ENCODE measurements at places on chromosomes 6 and 20. TPM values are rescaled to one million over a fixed set of nuclear protein-coding genes. Genes with fewer than 3 reads are reported as not detected.
A peak's percentile ranks its signal among the peaks of the same experiment; 100 is the strongest.

DNA sequence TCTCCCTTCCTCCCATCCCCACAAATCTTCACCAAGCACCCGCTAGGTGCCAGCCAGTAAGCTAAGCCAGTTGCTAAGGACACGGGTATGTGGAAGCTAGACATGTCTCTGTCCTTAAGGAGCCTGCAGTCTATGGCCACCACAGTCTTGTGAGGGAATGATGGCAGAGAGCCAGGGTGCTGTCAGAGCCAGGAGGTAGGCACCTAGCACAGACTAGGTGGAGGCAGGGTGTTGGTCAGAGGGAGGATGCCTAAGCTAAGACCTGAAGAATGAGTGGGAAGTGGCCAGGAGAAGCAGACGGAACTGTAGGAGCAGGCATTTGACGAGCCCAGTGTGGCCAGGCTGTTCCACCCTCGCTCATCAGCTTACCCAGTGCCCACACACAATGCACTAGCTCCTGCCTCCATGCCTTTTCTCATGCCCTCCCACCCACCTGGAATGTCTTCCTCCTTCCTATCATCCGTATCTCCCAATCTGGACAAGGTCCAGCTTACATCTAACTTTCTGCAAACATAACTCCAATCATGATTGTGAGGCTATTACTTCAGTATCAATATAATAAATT, 125.6 kb downstream of the FOXC1 start:
- no peak for DNase-seq

DNA sequence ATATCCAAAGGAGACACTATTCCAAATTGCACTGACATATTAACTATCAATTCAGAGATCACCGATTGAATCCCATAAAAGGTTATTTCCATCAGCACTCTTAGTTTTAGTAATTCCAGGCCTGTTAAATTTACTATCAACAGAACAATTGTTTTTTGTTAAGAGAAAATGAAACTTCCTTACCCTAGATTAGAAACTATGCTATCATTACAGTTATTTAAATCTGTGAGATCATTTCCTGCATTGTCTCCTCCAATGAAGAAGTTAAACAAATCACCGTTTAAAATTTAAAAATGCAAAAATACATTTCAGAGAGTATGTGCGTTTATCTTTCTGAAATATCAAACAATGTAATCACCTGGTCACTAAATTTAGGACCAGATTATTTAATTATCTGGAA, 57.5 kb downstream of the HIVEP2 start:
- DNase-seq, result no peak

- DNase-seq, result no peak
Measured at GRCh38 chr6:42714098-42714761, 8.2 kb downstream of the PRPH2 start.

- peak; percentile 25 for DNase-seq
Measured at GRCh38 chr6:107458672-107459282, 587 bp downstream of the PDSS2 start.

DNA sequence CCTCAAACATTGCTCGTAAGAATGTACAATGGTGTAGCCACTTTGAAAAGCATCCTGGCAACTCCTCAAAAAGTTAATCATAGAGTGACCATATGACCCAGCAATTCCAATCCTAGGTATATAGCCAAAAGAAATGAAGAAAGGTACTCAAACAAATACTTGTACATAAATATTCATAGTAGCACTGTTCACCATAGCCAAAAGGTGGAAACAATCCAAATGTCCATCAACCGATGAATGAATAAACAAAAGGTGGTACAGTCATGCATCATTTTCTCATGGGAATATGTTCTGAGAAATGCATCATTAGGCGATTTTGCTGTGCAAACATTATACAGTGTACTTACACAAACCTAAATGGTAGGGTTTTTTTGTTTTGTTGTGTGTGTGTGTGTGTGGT, 74.4 kb upstream of the TBC1D7 start:
- DNase-seq, result no peak

- DNase-seq, result no peak
Measured at GRCh38 chr6:25684565-25684964, 32.5 kb downstream of the SCGN start.

DNA sequence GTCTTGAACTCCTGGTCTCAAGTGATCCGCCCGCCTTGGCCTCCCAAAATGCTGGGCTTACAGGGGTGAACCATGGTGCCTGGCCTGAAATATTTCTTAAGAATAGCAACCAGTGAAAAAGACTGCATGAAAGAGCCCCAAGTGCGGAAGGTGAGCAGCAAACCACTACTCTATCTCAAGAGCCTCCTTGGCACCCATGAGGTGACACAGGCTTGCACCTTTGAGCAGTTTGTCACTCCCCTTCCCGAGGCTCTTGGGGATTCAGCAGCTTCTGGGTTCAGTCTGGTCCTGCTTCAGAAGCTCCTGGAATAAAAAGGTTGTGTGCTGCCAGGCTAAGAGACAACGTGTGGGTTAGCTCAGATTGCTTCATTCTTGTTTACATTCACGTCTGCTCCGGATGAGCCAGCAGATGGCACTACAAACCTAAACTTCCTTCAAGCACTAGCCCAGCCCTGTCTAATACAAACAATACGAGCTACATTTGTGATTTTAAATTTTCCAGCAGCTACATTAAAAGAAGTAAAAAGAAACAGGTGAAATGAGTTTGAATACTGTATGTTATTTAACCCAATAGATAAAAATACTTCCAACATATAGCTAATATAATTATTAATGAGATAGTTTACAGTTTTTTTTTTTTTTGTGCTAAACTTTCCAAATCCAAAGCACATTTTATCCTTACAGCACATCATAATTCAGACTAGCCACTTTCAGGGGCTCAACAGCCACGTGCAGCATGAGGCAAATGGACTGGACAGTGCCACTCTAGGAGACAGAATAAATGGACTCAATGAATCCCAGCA, 46.2 kb downstream of the GJA10 start:
- peak; percentile 71 for DNase-seq

DNA sequence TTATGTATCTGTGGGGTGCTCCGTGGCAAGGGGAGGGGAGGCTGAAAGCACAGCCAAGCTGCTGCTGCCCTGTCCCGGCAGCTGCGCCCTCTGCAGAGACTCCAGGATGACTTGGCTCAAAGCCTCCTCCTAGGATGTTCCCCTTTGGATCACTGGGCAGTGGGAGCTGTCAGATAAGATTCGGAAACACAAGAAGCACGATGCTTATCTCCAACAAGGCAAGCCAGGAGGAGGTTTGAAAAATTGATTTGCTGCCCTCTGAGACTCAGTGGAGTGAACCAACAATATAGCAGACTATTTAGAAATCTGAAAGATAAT, 776.4 kb downstream of the C6orf118 start:
- DNase-seq, result no peak

GRCh38 chr6:1392813-1393640, 3.7 kb downstream of the FOXF2 start:
- DNase-seq, result no peak

- DNase-seq, result no peak
Measured at GRCh38 chr20:23820493-23820892, 6.0 kb downstream of the CST2 start.

DNA sequence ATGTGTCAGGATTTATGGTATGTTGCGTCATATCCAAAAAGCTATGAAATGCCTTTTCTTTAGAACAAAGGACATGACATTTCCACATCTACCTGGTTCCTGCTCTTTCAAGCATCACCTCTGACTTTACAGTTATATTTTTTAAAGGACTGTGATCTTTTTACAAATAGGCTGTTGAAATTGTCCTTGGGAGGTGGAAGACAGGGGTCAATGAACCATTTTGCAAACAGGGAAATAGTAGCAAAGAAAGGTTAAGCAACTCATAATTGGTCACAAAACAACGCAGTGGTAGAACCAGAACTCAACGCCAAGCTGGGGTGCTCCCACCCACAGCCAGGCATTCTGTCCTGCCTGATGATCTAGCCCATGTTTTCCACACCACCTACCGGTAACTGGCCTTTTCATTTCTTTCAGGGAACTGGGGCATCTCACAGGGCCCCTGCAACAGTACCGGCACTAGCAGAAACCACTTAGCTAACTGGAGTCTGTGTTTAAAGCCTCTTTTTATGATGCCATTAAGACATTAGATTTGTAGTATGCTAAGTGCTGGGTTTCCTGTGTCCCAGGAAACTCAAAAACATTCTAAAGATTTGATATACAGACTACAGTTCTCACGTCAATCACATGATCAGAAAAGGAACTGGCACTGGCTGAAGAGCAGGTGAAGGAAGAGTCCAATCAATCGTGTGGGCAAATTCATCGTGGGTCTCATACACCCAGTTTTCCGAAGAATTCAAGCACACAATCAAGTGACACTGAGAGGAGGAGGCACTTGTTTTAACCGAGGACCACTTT, 13.9 kb downstream of the ZNF217 start:
- DNase-seq, result peak; percentile 38

DNA sequence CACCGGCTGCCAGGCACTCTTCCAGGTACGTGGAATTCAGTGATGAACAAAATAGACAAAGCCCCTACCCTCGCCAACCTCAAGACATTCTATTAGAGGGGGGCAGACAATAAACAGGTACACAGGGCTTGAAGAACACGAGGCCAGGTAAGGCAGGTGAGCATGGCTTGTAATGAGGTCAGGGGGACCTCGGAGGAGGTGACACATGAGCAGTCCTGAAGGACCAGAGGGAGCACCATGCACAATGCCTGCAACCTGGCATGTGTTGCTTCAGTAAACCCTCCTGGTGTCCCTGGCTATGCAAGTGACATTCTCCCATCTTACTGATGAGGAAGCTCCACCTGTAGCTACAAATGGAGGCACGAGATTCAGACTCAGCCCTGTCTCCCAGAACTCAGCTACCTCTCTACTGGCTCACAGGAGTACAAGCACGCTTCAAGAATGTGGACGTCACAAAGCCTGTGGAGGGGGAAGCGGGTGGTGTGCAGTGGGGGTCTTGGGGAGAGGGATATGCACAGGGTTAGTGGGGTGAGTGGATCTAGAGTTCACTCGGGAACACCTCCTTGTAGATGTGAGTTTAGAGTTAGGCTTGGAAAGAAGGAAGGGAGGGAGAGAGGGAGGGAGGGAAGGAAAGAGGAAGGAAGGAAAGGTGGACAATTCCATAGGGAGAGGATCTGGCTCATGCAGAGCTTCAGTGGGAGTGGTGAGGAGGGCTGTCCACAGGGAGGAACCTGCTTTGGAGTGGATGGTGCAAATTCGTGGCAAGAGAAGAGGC, 7.6 kb upstream of the MAPK13 start:
- DNase-seq, result no peak

- peak; percentile 74 for DNase-seq
Measured at GRCh38 chr6:27188885-27189418, 58.5 kb upstream of the PRSS16 start.

- no peak for DNase-seq
Measured at GRCh38 chr6:22357724-22358189, 60.9 kb upstream of the PRL start.

DNA sequence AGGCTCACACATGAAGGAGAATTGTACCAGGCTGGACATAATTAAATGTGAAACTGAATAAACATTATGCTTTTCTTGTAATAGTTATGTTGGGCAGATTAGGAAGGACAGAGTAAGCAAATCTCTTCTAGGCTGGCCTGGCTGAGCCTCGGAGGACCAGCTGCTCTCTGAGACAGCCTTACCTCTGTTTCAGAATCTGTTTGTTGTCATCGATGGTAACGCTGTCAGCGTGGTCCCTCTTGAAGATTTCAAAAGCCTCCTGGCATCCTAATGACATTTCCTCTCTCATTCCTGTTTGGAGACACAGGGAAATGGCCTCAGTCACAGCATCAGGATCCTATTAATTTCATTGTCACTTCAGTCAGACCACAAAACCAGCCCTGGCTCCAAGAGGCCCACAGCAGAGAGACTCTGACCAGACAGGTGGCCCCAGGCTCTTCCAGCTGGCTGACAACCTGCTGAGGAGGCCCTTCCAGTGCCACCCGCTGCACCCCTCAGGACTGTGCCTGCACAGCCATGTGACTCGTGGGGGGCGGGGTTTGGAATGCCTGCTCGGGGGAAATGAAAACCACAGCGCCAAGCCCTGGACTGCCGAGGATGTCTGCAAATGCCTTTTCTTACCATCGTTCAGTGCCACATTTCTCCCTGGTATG, 108.5 kb upstream of the KCNK16 start:
- DNase-seq, result peak; percentile 57

OPRM1 gene
- not detected for total RNA-seq

MUCL3 gene
- 0.41 TPM for total RNA-seq

ARHGAP40 gene
- not detected for total RNA-seq

SLC17A3 gene
- total RNA-seq, result not detected

TSHZ2 gene
- total RNA-seq, result 1.9 TPM

IRF4 gene
- total RNA-seq, result 0.40 TPM

TRIM31 gene
- total RNA-seq, result 3.4 TPM

SLC18B1 gene
- total RNA-seq, result 7.9 TPM
